Mesenchymal stem cell (in vitro differentiated cells and primary cell): ENCODE measurements at places on chromosomes 12 and 14.
A peak's percentile ranks its signal among the peaks of the same experiment; 100 is the strongest.

DNA sequence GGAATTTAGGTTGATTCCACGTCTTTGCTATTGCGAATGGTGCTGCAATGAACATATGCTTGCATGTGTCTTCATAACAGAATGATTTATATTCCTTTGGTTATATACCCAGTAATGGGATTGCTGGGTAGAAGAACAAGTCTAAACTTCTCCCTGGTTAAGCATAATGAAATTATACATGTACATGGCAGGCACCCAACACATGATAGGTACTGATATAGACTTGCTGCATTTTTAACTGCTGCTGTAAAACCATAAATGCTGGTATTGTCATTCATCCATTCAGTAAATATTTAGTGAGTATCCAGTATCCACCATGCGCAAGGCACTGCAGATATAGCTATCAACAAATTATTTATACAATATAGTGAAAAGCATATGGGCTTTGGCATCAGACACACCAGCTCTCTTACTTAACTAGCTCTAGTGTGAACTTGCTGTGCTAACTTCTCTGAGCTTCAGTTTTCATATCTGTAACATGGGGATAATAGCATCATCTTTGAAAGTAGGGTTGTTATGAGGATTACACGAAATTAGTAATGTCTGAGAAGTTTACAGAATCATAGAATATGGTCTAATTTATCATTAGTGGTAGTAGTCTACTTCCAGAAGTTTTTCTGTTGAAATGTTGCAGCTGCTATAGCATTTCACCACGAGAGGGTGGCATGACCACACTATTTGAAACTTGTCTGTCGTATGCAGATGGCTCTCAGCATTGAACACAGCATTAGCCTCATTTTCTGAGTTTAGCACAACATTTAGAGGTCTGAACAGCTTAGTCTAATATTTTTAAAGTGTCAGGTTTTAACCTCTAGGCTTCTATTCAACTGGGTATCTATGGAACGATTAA lies 32.0 kb upstream of the SEL1L start:
- peak; percentile 10 for DNase-seq

- DNase-seq: no peak
These were observed 4.4 kb downstream of the SSTR1 start for GRCh38 chr14:38212111-38212510.

GRCh38 chr12:4434301-4434700 lies 11.3 kb downstream of the FGF6 start:
- DNase-seq: no peak

DNA sequence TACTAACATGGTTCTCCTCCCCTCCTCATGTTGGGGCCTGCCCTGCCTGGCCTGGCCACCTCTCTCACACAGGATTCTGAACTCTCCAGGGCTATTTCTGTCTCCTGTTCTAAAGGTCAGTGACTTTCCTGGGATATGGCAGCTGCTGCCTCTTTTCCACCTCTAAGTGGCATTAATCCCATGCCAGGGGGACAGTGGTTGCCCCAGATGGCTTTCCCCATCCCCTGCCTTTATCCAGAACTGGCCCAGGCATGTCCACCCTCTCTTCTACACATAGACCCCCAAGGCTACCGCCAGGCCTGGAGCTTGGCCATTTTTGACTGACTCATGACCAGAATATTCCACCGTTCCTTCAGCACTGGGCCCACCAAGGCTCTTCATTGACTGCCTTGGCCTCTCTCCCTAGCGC lies 90.4 kb downstream of the IRF2BPL start:
- no peak for DNase-seq

GRCh38 chr12:88600272-88600671 lies 20.0 kb upstream of the KITLG start:
- peak; percentile 78 for DNase-seq

- DNase-seq: no peak
These were observed 43.2 kb downstream of the CALM1 start for GRCh38 chr14:90440021-90440451.

GRCh38 chr12:121512561-121512960 lies 68.3 kb downstream of the KDM2B start:
- DNase-seq: no peak

DNA sequence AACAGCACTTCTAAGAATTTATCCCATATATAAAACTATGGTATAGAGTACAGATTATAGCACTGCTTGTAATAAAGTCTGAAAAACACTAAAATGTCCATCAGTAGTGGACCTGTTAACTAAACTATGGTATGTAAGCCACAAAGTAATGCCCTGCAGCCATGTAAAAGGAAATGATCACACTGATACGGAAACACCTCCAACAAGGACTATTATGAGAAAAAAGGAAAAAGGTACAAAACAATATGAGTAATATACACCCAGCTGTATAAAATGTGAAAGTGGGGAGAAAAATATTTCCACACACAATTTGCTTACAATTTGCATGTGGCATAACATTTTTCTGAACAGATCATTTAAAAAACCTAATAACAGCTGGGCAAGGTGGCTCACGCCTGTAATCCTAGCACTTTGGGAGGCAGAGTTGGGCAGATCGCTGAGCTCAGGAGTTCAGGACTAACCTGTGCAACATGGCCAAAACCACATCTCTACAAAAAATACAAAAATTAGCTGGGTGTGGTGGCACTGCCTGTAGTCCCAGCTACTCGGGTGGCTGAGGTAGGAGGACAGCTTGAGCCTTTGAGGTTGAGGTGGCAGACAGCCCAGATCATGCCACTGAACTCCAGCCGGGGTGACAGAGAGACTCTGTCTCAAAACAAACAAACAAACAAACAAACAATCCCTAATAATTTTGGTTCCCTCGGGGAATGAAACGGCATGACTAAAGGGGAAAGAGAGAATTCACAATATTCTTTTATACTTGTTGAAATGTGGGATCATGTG lies 250.5 kb downstream of the MED13L start:
- no peak for DNase-seq

DNA sequence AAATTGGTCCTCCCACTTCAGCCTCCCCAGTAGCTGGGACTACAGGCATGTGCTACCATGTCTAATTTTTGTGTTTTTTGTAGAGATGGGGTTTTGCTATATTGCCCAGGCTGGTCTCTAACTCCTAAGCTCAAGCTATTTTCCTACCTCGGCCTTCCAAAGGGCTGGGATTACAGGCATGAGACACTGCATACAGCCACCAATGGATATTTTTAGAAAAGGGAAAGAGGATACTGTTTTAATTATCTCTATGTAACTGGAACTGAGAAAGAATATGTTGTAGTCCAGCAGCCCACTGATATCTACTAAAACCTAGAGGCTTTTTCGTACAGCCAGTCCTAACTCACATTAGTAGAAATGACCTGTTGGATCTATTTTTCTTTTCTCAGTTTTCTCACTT lies 6.2 kb downstream of the TMPRSS12 start:
- no peak for DNase-seq

- peak; percentile 42 for DNase-seq
These were observed 54.1 kb upstream of the ARHGAP5 start for GRCh38 chr14:32022938-32023466.
